CMK (cell line): ENCODE measurements at places on chromosomes 2 and 18.

- DNase-seq: no peak
Observed at GRCh38 chr2:46277431-46278190, 19.6 kb upstream of the EPAS1 start.

GRCh38 chr18:58697146-58697545 is 25.9 kb downstream of the MALT1 start:
- DNase-seq: no peak

- no peak for DNase-seq
Observed at GRCh38 chr2:210421916-210422315, 54.6 kb downstream of the LANCL1 start.

- no peak for DNase-seq
Observed at GRCh38 chr2:98912957-98913915, 22.8 kb downstream of the CRACDL start.

DNA sequence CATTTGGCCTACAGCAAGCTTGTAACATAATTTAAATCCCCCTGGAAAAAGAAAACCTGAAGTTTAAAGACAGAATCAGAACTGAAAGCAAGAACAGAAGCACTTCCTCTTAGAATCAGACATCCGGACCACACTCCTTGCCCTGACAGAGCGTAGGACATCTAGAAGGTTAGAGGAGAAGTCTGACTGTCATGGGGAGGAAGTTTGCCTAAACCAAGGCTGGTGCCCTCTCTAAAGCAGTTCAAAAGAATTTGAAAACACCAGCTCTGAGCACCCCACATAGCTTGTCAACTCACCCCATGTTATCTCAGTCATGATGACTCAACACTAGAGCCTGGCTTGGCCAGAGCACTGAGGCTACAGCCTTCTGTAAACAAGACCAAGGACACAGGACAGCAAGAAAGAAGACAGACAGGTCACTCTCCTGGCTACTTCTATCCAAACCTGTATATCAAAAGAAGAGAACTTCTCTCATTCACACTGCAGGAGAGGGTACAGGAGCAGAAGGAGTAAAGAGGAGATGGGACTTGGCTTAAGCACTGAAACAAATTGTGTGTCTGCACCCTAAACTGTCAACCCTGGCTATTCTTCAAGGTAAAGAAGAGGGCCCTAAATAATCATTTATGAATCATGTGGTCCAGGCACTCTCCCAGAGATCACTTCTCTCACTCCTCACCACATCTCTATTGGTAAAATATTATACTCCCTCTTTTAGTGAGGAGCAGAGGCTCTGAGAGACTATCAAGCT is 198.6 kb downstream of the MEMO1 start:
- no peak for DNase-seq

DNA sequence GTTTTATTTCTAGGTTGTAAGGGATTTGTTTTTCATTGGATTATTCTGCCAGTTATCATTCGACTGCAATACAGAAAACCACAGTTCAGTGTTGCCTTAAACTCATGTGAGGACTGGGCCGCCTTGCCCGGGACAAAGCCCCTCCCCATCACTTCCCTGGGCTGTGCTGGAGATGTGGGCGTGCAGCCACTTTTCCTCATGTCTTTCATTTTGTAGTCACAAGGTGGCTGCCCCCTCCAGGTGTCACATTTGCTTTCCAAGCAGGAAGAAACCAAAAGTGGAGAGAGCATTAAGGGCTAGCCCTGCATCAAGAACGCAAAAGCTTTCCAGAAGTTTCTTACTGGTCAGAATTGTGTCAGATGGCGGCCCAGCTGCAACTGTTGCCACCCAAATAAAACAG is 492.5 kb upstream of the ID2 start:
- no peak for DNase-seq

DNA sequence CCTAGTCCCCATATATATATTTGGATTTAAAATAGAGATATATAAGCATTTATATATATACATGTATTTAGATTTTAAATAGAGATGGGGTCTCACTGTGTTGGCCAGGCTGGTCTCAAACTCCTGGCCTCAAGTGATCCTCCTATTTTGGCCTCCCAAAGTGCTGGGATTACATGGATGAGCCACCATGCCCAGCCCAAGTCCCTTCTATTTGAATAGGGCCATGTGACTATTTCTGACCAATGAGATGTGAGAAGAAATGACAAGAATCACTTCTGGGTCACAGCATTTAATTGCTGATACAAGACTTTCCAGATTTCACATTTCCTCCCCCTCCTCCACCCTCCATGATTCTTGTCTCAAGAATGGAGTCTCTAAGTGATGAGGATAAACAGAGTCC is 6.4 kb upstream of the RBM43 start:
- no peak for DNase-seq
